ENCODE measurements at places on chromosomes 7 and 10.

DNA sequence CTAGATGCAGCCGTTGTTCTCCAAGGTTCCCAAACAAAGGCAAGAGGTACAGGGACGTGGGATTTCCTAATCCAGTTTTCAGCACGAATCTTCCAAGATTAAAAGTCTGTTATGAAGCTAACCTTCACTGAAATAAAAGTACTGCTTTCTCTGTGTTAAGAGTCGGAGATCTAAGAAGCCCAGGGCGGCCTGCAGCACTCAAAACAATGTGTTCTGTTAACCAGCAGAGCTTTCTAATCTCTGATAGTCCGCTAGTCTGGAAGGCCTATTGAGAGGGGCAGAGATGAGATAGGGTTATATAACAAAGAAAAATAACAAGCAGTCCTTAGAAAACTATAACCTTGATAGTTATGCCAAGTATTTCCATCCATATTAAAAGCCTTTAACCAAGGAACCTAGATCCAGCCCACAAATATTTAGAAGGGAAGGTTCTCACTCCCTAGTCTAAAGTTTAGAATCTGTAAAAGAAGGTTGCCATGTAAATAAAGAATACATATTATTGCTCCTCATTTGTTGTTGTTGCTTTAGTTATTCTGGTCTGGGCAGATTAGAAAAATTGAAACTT is 106.3 kb upstream of the SVIL start:
- no peak for DNase-seq

GRCh38 chr10:18664841-18665478 is 5.7 kb downstream of the ARL5B start:
- no peak for DNase-seq

GRCh38 chr10:75276069-75276872 is 40.5 kb upstream of the COMTD1 start:
- DNase-seq: no peak

GRCh38 chr10:114691442-114691941 is 33.4 kb upstream of the ABLIM1 start:
- DNase-seq: no peak

DNA sequence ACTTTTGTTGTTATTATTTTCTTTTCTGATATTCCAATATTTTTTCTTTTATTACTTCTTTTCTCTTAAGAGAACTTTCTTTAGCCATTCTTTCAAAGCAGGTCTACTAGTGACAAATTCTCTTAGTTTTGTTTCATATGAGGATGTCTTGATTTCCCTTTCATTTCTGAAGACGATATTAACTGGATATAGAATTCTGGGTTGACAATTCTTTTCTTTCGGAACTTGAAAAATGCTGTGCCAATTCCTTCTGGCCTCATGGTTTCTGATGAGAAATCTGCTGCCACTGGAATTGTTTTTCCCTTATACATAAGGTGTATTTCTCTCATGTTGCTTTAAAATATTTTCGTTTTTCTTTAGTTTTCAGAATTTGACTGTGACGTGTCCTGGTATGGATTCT is 97.0 kb upstream of the KIF5B start:
- no peak for DNase-seq

- no peak for DNase-seq
These were observed 12.2 kb downstream of the GSAP start for GRCh38 chr7:77403957-77404356.

- no peak for DNase-seq
These were observed 12.4 kb downstream of the NET1 start for GRCh38 chr10:5424751-5425150.

- DNase-seq: no peak
These were observed 25.9 kb downstream of the STEAP4 start for GRCh38 chr7:88280801-88281200.

- DNase-seq: no peak
These were observed 180.7 kb downstream of the BMPER start for GRCh38 chr7:34086064-34086463.
